Renal pelvis (tissue), 12 donors: ENCODE measurements at places on chromosomes 6 and 20.

- no peak for DNase-seq
Observed at GRCh38 chr6:8100159-8100854, 2.0 kb downstream of the EEF1E1 start.

DNA sequence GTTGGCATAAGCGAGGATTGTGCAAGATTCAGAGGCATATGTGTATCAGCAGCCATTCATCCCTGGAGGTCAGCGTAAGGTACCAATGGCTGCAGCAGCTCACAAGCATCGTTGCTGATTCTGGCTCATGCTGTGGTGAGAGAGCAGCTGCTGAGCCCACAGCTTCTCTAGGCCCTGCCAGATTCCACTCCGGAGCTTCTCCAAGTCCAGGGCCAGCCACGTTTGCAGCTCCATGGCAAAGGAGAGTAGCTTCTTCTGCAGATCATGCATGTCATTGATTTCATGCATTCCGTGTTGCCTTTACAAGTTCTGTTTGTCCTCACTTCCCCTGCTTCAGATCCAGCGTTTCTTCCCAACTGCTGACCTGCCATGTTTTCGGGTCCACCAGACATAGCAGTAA, 474.8 kb upstream of the ID4 start:
- no peak for DNase-seq

DNA sequence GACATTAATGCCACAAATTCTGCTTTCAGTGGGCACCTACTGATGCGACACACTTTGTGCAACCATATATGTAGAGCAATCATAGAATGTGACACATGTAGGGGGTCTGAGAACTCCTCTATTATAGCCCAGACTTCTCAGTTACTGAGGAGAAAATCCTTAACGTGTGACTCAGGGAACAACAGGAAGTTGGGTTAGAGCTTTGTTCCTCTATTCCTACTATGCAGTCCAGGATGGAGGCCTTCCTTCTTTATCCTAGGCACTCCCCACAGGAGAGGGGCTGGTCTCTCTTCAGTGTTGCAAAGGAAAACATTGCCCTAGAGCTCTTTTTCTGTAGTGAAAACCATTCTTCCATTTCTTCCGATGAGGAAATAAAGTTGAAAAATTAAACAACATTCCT, 39.6 kb upstream of the RCAN2 start:
- DNase-seq: no peak

DNA sequence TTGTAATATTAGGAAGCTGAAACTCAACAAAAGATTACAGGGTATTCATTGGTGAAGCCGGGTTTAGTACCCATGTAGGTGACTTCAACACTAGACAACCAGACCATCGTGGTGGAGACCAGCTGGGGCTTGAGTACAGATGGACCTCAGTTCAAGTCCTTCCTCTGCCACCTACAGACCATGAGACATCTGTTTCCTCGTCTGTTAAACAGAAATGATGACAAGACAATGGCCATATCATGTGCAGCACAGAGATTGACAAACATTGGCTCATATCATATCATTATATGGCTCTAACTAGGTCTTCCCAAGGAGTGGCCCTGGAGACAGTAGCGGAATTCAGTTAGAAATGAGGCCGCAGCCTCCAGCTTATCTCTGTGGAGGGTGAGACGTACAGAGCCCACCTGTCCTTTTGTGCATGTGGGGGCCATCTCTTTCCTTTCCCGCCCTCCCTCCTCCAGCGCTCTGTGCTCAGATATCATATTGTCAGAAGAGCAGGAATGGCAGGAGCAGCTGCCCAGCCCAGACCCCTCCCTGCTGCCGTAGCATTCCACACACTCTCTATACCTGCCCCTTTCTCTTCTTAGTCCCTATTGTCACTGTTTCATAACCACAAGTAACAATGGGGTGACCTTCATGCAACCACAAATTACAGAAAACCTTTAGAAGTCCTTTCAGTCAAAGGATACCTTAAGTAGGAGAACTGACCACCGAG, 75.1 kb downstream of the LY86 start:
- DNase-seq: no peak

DNA sequence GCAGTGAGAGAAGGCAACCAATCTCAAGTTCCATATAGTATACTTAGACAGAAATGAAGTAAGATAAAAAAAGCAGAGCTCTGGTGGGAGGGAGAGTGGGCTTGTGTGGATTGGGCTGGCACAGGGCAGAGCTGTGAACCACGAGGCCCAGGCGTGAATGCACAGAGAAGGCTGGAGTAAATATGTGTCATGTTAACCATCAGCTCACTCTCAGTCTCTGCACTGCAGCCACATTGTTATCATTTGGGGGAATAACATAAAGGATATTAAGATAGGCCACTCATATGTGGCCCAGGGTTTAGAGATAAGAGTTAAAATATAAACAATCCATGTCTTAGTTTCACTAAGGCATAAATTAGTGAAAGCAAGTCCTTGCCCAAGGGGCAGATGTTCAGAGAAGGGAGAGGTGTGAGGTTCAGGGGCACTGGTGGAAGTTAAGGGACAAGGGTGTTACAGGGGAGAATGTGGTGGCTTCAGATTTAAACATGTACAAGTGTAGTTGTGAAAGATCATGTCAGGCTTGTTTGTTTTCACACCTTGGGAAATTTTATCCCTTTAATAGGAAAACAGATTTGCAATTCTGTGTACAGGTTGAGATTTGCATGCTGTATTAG, 14.4 kb downstream of the GMPR start:
- no peak for DNase-seq

DNA sequence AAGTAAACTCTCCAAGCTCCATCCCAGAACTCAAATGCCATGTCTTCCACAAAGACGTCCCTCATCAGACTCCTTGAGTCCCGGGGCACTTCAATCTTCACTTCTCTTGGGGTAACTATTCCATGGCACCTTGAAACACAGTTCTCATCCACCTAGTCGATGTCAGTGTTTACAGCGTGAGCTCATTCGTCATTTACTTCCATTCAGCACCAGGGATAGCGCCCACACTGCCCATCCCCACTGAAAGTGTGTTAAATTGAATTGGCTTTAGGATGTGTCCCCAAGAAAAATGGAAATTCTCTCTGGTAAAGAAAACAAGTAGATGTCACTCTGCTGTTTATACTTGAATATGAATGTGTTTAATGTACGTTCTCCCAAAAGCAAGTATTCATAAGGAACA, 31.3 kb downstream of the KCNK15 start:
- DNase-seq: peak; percentile 49
